Effector memory CD8-positive, alpha-beta T cell (primary cell): ENCODE measurements at places on chromosomes 2 and 18.

GRCh38 chr18:1018181-1018681 is 113.6 kb downstream of the ADCYAP1 start:
- DNase-seq, result no peak

- no peak for DNase-seq
Measured at GRCh38 chr2:197571627-197572271, 55.9 kb downstream of the MOB4 start.

GRCh38 chr2:182814380-182814779 is 52.1 kb downstream of the FRZB start:
- no peak for DNase-seq

DNA sequence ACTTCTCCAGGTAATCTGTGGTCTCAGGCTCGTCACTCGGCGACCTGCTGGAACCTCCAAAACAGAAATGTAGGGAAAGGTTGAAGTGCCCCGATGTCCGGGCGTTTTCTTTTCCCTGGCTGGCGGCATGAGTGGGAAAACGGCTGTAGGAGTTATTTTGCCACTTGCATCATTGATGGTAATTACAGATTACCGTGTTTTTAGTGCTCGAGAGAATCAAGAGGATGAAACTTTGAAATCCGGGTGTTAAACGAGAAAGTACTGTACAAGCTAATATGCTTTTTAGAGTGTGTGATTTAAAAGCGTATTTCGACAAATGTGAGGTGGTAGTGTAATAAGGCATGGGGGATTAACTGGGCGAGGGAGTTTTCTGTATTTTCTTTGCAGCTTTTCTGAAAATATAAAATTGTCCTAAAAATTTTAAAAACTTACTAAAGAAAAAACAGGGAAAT is 819 bp downstream of the GRHL1 start:
- no peak for DNase-seq

DNA sequence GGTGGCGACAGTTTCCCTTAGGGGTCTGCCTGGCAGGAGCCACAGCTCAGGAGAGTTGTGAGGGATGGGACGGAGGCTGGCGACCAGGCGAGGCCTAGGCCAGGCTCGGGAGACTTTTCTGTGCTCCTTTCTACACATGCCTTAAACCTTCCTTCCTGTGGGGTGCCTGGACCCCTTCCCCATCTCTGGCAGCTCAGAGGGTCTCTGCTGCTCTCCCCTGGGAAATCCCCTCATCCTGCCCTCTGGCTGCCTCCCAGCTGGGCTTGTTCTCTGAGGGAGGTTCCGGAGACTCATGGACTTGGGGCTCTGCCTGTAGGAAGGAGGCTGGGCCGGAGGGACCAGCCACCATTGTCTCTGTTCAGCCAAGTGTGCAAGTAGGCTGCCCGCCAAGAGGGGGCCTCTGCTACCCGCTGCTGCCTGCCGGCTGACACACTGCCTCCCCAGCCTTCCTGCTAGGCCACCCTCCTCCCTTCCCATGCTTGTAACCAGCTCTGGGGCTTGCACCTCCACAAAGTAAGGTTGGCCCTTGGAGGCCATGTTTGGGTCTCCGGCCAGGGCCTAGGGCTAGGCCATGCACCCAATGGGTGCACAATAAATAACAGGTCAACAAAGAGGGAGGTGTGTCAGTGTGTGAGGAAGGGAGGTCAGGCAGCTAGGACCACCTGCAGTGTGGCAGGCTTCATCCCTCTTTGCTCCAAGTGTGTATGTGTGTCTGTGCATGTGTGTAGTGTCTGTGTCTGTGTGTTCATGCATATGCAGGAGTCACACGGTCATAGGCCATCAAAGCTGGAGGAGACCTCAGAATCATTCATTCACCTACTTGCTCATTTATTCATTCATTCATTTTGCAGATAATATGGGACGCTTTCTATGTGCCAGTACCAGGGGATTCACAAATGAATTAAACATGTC is 28.8 kb downstream of the PSD4 start:
- no peak for DNase-seq

DNA sequence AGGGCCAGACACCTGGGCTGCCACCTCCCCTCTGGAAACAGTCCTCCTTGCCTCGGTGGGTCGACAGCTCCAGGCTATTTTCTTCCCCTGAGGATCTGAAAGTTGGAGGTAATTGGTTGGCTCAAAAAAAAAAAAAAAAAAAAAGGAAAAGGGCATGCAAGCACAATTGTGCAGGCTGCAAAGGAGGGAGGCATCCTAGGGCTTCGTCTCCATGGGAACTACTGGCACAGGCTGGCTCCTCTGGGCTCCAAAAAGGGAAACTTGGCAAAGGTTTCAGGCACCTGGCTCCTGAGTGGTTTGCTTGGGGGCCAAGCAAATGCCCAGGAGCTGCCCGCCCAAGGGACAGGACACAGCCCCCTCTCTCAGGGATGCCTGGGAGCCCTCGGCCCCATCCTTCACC is 1.1 kb upstream of the KCNIP3 start:
- DNase-seq, result no peak

DNA sequence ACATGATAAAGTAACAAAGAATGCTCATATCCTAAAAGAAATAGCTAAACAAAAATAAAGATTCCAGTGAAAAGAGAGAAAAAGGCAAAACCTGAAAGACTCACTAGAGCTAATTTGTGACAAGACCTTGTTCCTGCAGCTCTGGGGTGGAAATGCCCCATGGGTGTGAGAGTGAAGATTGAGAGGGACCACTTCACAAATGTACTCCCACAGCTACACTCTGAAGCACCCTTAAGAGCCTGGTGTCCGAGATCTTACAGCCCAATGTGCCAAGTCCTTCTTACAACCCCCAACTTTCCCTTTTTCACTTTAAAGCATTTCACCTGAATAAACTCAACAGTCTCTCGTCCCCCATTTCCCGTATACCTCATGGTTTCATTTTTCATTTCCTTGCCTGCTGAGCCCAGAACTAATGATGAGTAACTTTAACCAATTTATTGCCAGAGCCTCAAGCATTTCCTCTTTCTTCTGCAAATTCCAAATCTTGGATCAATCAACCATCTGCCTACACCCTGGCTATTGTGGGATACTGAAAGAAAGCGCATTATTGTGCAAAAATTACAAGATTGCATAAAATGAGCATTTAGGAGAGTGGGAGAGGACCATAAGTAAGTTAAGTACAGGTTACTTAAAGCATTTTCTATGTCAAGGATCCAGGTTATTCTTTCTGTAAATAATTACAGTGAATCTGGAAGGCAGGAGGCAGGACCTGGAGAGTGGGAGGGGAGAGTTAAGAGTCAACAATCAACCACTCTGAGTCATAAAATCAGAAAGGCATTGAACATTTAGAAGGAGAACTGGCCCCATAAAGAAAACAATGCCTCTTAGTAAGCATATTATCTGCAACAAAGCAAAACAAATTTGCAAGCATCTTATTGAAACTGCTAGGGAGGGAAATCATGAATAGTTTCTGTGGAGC is 804.4 kb upstream of the CELF4 start:
- no peak for DNase-seq

DNA sequence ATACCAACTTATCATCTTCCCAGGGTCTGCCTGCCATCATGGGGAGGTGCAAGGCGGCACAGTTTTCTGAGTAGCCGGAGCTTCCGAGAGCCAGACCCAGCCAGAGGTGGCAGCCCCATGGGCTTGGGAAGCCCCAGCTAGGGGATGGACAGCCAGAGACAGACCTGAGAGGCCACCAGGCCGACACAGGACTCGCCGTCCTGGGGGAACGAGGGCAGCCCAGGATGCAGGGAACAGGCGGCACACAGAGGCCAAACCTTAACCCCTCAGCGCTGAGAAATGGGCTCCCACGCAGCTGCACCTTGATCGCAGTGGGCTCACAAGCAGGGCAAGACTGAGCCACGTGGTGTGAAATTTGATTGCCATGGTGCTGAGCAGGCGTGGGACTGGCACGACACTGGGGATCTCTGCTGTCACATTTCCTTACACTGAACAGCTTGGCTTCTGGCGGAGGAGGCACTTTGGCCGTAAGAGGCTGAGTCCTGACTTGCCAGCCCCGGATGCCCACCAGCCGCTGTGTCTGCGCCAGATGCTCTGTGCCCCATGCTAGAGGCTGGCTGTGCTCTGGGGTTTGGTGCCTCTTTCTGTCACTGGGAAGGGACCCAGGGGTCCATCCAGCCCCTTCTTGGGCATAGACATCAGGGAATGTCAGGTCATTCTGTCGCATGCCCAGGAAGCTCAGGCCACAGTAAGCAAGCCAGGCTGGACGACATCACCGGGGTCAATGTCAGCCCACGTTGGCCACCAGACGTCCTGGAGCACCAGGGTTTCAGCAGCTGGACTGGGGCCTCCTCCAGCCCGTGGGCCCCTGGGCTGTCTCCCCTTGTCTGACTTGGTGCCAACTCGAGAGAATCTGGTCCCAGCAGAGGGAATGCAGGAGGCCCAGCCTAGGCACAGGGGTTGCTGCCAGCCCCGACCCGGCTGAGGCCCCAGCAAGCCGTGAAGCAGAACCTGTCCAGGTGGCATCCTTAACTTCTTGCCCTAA is 312.1 kb upstream of the MYT1L start:
- DNase-seq, result no peak

DNA sequence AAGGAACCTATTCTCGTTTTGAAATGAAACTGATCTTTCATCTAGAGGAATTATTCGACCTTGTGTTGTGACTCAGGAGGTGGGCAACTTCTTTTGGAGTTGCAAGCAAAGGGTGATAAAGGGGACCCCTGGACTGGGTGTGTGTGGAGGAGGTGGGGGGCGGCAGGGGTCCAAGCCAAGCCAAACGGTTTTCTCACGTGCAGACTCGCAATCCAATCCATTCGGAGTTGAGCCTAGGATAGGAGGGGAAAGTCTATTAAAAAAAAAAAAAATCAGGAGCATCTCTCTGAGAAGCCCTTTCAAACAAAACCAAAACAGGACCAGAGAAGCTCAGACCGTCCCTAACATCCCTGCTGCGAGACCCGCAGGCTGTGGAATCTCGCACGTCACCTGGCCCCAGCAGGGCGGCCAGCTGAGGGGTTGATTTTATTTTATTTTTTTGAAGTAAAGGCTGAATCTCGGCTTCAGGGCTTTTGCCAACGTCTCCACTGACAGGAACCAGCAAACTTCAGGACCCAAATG is 3.7 kb upstream of the ZEB2 start:
- DNase-seq, result no peak

- DNase-seq, result peak; percentile 34
Measured at GRCh38 chr2:191030521-191031154, 16.7 kb upstream of the STAT1 start.

DNA sequence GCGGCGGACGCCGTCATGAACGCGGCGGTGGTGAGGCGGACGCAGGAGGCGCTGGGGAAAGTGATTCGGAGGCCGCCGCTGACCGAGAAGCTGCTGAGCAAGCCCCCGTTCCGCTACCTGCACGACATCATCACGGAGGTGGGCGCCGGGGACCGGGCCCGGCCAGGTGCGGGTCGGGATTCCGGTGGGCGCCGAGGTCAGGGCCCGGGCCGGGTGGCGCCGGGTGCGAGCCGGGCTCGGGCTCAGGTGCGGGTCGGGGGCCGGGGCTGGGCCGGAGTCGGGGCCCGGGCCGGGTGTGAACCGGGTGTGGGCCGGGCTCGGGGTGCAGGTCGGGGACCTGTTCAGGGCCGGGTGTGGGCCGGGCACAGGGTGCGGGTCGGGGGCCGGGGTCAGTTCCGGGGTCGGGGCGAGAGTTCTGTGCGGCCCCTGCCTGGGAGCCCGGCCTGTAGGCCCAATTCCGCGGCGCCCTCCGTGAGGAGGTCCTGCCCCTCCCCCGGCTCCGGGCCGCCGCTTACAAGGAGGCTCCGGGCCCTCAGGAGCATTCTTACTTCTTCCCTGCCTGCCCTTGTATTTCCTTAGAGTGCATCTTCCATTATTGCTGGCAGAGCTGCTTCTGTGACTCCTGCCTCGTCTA is 447 bp downstream of the TRAF3IP1 start:
- DNase-seq, result no peak

GRCh38 chr2:56177420-56178220 is 6.2 kb upstream of the CCDC85A start:
- no peak for DNase-seq

DNA sequence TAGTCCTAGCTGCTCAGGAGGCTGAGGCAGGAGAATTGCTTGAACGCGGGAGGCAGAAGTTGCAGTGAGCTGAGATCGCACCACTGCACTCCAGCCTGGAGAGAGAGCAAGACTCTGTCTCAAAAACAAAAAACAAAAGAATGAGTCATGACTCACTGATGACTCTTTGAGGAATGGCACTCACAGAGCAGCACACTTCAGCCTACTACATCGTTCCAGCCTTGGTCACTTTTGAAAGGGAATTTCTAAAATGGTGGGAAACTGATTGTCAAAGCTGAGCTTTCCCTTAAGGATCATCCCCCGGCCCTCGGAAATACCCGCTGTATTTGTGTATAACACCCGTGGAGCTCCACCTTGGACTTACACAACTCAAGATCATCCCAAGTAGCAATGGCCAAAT is 217.3 kb upstream of the HS6ST1 start:
- no peak for DNase-seq

- no peak for DNase-seq
Measured at GRCh38 chr2:109353806-109354745, 225.1 kb downstream of the SH3RF3 start.

- DNase-seq, result no peak
Measured at GRCh38 chr2:86758405-86758804, 32.3 kb downstream of the CD8A start.

DNA sequence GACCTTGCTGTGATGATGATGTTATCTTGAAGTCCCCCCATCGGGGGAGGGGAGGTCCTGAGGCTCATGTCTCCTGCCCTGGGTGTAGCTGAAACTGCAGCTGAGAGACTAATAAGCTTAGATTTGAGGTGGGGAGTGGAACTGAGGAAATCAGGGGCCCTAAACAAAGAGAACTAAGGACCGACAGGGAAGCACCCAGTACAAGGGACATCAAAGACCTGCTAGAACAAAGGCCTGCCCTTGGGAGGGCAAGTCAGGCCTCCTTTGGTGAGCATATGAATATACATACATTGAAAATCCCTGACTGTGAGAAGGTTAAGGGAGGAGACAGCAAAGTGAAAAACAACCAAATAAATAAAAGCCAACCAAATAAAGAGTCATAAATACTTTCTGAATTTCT is 1132.5 kb upstream of the CELF4 start:
- DNase-seq, result no peak

- no peak for DNase-seq
Measured at GRCh38 chr2:225117051-225117716, 74.9 kb upstream of the DOCK10 start.

GRCh38 chr2:172448544-172449267 is 21.3 kb downstream of the ITGA6 start:
- no peak for DNase-seq

GRCh38 chr2:64317707-64318475 is 136.1 kb upstream of the LGALSL start:
- DNase-seq, result no peak
